ENCODE measurements at places on chromosomes 2 and 18. TPM values are rescaled to one million over a fixed set of nuclear protein-coding genes. Genes with fewer than 3 reads are reported as not detected.

DNA sequence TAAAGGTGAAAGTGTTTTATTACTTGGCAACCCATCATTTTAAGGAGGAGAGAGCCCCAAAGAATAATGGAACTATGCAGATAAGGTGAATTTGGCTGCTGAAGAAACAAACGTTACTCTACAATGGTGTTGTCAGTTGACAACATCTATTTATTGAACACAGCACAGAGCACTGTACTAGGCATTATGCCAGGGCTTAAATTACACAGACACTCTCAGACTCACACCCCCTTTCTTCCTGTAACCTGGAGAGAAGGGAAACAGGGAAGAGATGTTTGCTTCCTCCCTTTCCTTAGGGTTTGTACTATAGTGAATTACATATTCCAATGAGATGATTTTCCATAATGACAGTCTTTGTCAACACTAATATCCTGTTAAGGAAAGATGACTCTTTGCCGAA is 94.0 kb upstream of the ATP5MC3 start:
- no peak for DNase-seq

DNA sequence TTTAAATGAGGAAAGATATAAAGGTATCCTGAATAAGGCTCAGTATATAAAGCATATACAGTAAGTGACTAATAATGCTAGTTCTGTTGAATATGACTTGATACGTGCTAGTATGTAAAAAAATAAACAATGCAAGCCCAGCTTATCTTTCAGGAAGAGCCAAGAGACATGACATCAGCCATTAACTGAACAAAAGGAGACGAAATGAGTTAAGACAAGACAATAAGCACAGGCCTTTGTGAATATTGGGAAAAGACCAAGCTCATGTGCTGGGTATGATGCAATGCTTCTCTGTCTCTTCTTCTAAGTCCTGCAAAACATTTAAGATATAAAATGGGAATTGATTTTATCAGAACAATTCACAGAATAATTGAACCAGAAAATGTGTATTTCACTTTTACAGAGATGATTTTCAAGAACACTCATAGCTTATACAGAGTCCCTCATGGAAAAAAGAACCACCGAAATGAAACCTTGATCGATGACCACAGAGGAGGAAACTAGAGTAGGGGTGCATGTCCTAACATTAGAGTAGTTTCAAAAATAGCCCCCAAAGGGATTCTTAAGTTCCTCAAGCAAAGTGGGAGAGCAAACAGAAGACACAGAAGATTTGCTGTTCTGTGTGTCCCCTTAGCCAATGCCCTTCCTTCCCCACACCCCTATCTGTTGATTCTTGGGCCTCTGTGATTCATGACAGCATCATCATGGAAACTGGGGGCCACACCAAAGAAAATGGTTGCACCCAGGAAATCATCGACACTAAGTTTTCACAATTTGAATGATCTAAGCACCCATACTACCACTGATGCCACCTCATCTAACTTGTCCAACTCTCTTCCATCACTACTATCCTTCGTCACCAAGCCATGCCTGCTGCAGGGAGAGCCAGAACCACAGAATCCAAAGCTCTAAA is 68.0 kb upstream of the CRIM1 start:
- DNase-seq = no peak

- no peak for DNase-seq
Observed at GRCh38 chr2:24336811-24337210, 23.5 kb downstream of the ITSN2 start.

Gene PELI1
- total RNA-seq = 35.8 TPM

DNA sequence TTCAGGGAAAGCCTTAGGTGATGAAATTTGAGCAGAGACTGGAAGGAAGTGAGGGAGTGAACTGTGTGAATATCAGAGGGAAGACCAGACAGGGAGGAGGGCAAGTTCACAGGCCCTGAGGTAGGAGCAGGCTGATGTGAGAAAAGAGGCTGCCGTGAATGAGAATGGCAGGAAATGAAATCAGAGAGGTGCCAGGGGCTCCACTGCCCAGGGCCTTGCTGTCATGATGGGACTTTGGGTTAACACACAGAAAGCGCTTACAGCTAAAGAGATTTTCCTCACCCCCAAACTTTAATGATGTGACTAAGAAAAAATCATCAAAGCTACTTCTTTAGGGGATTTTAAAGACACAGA is 53.8 kb downstream of the MARCHF4 start:
- DNase-seq = no peak

GRCh38 chr2:238439917-238440316 is 13.2 kb downstream of the ASB1 start:
- DNase-seq = no peak

Measured in upper lobe of right lung (tissue), 1 donor.